ENCODE measurements at places on chromosomes 7 and 10.

DNA sequence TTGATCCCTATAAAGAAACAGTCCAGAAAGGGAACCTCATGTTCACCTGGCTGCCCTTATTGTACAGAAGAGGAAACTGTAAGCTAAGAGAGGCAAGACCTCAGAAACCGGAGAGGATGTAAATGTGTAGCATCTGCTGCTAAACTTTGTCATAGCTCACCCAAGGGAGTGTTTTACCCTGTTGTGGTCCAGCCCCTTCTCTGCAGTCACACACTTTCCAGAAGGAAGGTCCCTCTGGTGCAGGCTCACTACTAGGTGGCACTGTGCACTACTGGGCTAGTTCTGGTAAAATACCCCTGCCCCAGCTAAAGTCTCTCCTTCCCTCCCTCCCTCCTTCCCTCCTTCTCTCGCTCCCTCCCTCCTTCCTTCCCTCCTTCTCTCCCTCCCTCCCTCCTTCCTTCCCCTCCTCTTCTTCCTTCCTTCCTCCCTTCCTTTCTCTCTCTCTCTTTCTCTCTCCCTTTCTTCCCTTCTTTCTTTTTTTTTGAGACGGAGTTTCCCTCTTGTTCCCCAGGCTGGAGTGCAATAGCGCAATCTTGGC is 42.5 kb upstream of the LCOR start:
- DNase-seq: no peak

DNA sequence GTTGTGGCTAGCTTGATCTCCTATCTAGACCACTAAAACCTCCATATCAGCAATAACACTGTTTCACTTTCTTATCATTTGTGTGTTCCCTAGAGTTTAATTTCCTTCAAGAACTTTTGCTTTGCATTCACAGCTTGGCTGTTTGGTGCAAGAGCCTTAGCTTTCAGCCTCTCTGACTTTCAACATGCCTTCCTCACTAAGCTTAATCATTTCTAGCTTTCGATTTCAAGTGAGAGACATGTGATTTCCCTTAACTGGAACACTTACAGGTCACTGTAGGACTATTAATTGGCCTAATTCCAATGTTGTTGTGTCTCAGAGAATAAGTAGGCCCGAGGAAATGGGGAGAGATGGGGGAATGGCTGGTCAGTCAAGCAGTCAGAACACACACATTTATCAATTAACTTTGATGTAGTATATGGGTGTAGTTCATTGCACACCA is 10.6 kb upstream of the BPGM start:
- DNase-seq: no peak

- DNase-seq: no peak
Measured at GRCh38 chr7:127717502-127718339, 65.7 kb downstream of the SND1 start.

GRCh38 chr10:75744261-75744660 is 312.8 kb downstream of the LRMDA start:
- no peak for DNase-seq

DNA sequence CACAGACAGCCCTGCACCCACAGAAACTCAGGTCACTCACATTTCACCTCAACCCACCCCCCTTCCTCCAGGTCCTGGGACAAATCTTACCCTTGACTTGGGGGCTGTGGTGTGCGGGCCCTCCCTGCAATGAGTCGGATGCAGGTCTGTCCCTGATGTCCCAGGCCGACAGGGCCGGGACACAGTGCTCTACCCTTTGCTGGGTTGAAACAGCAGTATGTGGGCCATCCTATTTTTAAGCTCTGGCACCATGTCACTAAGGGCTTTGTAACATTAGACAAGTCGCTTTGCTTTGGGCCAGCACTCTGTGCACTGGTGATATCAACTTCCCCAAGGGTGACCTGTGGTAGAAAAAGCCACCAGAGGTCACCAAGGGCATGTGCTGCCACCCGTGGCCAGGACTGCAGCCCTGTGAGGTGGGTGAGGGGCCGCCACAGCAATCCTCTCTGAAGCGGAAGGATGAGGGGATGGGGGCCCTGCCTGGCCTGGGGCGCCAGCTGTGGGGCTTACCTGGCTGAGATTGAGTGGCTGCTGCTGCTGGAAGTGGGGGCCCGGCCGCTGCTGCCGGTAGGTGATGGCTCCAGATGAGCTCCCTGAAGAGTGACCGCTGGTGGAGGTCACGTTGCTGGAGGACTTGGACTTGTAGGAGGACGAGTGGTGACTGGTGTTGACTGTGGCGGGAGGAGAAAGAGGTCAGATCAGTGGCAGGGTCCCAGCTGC is 51.3 kb downstream of the CLEC2L start:
- no peak for DNase-seq

DNA sequence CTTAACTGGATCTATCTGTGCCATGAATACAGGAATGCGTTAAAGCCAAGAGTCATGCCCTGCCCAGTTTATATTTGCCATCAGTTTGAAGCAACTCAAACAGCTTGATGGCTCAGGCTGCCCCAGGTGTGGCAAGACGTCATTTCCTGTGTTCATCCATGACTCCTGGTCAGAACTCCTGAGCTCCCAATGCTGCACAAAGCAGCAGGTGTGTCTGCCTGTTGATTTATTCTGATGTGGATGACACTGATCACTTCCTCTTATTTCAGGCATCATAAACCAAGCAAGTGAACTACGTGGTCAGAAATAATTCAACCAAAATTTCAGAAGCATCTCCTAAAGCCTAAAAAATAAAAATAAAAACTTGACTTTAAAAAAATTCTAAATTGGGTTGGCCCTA is 68.5 kb downstream of the EZH2 start:
- DNase-seq: no peak

- no peak for DNase-seq
Measured at GRCh38 chr10:109976681-109977080, 31.1 kb upstream of the ADD3 start.

GRCh38 chr10:131310551-131311401 is 745 bp downstream of the TCERG1L start:
- DNase-seq: no peak

GRCh38 chr10:98971464-98971863 is 264.2 kb downstream of the HPSE2 start:
- no peak for DNase-seq

DNA sequence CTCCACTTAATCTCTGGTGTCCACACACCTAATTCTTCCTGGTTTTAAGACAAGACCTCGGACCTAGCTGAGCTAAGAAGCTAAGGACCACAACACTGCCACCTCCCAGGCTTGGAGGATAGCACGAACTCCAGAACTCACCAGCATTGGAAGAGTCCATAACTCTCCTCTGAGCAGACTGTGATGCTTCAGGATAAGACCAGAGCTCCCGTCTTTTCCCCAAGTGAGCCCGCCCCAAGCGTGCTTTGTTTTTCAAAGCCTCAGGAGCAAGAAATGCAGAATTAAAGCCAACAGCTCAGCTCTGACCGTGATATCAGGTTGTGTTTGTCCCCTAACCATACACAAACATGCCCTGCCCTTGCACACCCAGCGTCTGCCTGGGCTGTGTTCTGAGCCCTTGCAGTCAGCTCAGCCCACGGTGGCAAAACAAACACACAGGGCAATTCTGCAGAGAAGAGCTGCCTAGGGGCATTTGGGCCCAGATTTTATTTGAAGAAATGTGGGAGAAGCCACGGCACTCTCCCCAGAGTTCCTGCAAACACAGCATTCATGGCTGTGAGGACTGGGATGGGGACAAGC is 145.4 kb downstream of the WDR11 start:
- no peak for DNase-seq

DNA sequence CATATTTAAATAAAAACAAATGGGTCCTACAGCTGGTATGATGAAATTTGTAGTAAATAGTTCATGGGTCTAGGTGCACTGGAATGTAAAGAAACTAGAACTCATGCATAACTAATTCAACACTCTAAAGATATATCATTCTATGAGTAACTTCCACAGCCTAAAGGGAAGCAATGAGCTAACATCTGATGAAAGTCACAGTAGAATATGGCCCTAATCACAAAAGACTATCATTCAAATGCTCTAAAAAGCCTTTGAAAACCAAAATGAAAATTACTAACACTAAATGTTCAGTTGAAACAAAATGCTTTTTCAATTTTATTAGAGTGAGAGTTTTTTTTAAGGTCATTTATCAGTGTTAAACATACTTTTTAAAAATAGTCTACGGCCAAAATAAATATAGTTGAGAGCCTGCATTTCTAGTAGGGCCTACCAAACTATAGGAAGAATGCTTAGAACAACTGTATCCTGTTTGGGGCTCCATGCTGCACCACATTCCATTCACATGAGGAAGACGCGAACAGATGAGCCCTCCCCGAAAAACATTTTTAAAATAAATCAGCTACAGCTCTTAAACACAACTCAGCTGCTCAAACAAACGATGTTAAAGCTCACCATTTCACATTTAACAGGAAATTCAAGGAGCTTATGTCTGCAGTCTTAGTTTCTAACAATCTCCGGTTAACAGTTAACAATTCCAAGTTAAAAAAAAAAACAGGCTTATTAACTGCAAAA is 134.5 kb downstream of the NRBF2 start:
- no peak for DNase-seq

DNA sequence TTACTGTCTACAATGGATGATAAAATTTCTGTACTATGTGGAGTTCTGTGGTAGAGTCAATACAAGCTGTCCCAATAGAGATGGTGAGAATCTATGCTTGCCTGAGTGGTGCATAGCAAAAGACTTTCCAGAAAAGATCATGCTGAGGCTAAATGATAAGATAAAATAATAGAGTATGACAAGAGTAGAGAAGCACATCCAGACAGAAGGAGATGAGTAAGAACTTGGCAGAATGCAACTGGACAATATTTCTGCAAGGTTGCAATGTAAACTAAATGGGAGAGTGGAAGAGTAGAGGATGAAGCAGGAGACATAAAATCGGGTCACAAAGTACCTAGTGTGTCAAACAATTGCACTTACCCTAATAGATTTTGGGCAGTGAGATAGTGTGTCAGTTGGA is 347.6 kb downstream of the MDFIC start:
- no peak for DNase-seq

- DNase-seq: no peak
Measured at GRCh38 chr10:85851325-85851724, 515.3 kb downstream of the GRID1 start.

DNA sequence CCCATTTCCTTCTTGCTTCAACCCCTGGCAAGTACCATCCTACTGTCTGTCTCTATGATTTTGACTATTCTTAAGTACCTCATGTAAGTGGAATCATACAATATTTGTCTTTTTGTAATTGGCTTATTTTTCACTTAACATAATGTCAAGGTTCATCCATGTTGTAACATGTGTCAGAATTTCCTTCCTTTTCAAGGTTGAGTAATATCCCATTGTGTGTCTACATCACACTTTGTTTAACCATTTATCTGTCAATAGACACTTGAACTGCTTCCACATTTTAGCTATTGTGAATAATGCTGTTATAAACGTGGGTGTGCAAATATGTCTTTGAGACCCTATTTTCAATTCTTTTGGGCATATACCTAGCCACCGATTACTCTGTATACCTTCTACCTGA is 14.0 kb upstream of the CDK14 start:
- DNase-seq: no peak

GRCh38 chr7:135597181-135597925 is 39.6 kb downstream of the NUP205 start:
- no peak for DNase-seq

- DNase-seq: no peak
Measured at GRCh38 chr7:92809397-92809759, 27.0 kb downstream of the CDK6 start.

DNA sequence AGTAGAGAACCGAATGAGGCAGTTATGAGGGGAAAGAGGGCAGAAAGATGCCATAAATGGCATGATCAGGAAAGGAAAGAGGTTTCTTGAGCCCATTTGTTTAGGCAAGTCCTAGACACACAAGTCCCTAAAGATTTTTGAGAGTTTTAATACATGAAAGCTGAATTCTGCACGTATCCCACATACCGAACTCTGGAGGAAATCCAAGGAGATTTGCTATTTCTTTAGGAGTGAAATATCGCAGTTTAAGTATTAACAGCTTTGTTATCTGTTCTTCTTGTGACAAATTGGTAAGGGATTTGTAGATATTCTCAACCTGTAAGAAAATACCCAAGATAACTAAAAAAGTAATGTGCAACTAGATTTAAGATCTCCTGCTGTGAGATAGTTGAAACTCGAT is 23.7 kb upstream of the CUBN start:
- DNase-seq: no peak

GRCh38 chr7:85630904-85631600 is 444.2 kb upstream of the SEMA3D start:
- no peak for DNase-seq

- peak; percentile 29 for DNase-seq
Measured at GRCh38 chr10:77173615-77174461, 463.8 kb downstream of the KCNMA1 start.

- no peak for DNase-seq
Measured at GRCh38 chr7:134129856-134130523, 2.9 kb downstream of the LRGUK start.

GRCh38 chr7:156999958-157000726 is 10.3 kb downstream of the MNX1 start:
- no peak for DNase-seq

GRCh38 chr10:102616066-102616770 is 28.1 kb upstream of the TRIM8 start:
- DNase-seq: no peak

DNA sequence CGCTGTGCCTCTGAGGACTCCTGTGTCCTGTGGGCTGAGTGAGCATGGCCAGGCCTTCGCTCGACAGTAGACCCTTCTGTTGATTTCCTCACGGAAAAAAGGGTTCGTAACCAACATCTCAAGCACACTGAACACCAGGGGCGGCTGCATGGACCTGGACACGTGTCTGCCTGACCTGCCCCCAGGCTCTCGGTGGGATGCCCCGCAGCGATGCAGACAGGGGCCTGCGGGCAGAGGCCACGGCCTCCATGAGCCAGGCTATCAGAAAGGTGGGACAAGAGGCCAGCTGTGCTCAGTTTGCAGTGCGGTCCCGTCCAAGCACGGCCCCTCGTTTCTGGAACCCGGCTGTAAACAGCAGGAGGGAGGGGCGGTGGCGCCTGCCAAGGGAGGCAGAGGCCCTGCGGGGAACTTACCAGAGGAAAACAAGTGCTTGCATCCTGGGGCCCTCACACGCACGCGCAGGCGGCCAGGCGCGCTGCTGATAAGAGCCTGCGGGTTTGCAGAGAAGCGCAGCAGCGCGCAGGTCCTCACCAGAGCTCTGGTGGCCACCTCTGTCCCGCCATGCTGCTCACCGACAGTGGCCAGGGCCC is 10.6 kb downstream of the GPR146 start:
- no peak for DNase-seq

- no peak for DNase-seq
Measured at GRCh38 chr10:75038335-75038734, 73.1 kb upstream of the SAMD8 start.

- DNase-seq: no peak
Measured at GRCh38 chr7:102376964-102377466, 19.1 kb upstream of the PRKRIP1 start.

- DNase-seq: no peak
Measured at GRCh38 chr10:120433141-120433540, 23.9 kb upstream of the PLPP4 start.

DNA sequence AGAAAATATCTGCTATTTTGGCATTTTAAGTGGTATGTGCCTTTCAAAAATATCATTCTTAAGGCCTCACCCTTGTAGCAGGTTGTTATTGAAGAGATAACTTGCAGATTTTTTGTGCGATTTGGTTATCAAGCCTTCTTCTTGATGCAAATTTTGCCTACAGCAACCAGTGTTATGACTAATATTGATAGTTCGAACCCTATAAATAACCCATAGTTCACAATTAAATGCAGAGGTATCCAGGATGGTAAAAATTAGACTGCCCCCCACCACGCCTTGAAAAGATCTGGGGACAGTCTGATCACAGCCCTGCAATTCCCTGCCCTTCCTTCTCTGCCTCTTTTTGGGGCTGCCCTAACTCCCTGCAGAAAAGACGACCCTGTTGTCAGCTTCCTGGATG is 28.4 kb upstream of the RAPGEF5 start:
- no peak for DNase-seq

- DNase-seq: no peak
Measured at GRCh38 chr7:94289071-94289470, 105.6 kb upstream of the COL1A2 start.
